NCI-H1436 treated with DMSO at 0.1 percent for 48 hours (cell line): ENCODE measurements at places on chromosomes 3 and 15.

DNA sequence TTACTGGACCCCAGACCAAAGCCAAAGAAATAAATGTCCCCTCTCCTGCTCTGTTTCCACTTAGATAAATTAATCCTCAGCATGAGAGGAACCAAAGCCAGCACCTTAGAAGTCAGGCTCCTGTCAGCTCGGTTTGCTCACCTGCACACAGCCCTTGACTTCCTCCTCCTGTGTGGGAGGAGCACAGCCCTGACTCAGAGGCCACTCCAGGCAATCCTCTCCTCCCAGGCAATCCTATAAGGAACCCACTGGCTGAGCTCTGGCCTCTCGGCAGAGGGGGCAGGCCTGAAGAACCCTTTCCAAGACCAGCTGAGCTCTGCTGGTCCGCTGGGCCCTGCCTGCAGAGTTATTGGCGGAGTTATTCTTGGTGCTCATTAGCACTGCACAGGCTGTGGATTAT lies 30.8 kb downstream of the LIPC start:
- no peak for DNase-seq

DNA sequence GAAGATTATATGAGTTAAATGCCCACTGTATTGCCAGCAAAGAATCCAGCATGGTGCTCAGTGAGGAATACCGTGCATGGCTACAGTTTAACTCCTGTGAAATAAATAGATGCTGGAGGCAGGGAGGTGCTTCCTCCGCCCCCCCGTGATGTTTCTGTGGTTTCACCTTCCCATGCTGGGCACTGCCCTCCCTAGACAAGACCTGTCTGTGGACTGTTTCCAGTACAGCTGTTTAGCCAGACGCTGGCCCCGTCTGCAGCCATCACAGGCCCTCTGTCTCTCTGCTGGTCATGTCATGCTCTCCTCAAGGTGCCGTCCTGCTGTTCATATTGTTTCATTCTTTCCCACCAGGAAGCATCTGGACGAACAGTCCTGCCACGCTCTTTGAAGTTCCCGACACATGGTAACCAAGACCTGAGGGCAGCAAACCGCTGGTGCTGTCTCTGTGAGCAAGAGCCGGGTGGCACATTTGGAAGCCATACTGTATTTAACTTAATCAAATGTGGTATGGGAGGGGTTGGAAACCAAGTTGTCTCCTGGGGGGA lies 31.4 kb downstream of the GOLGA8S start:
- DNase-seq = no peak

DNA sequence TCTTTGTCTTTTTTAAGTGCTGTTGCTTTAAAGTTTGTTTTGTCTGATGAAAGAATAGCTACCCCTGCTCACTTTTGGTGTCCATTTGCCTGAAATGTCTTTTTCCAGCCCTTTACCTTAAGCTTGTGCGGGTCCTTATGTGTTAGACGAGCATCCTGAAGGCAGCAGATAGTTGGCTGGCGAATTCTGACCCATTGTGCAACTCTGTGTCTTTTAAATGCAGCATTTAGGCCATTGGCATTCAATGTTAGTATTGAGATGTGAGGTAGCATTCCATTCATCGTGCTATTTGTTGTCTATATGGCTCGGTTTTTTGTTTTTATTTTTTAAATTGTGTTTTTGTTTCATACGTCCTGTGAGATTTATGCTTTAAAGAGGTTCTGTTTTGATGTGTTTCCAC lies 55.0 kb downstream of the ZDHHC19 start:
- DNase-seq = no peak

DNA sequence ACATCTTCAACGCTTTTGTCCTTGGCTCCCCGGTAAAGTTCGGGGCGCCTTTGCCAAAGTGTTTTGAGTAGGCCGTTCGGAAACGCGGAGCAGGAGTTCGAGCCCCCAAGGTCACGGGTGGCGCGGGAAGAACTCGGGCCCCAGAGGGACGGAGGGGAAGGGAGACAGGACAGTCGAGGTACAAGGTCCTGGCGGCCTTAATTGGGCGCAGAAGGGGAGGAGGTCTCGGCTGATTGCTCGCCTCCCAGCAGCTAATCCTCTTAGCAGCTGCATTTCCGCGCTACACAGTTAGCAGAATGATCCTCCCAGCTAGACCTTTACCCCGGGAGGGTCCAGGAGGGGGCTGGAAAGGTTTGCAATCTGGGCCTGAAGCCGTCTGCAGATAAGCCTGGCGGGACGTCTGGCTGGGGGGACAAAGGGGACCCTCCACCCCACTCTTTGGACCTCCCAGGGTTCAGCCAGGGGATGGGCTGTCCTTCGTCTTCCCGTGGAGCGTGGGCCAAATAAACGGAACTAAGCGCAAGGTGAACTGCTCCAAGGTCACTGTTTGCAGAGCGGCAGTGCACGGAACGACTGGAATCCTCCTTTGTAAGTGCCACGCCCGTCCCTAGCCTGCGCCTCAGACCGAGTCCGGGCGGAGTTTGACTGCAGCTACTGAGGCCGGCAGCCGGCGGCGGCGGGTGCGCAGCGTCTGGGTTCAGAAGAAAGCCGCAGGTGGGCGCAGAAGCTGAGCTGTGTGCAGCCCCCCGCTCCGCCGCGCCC lies 7.2 kb downstream of the EOMES start:
- DNase-seq = no peak

GRCh38 chr3:24494618-24495325 lies at the start of gene THRB:
THRB (minus strand) TSS chr3:24494850.
- DNase-seq = no peak

GRCh38 chr15:41806291-41807181 lies 21.4 kb upstream of the JMJD7 start:
- DNase-seq = no peak

DNA sequence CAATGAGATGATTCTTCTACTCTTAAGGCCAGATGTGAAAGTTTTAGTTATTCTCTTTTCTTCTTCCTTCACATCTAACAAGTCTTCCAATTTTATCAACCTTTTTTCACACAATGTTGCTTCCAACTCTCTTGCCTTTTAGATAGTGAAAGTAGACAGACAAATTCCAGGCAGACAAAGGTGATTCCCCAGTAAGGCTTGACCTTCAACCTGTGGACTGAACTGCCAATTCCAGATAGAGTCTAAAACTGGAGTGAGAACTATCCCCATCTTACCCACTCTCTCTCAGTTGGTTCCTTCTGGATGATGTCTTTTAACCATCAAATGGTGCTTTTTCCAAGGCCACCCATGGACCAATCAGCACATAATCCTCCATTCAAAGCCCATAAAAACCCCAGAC lies 159.0 kb downstream of the NSUN3 start:
- no peak for DNase-seq

GRCh38 chr15:36947035-36947719 lies 153.2 kb downstream of the MEIS2 start:
- no peak for DNase-seq

DNA sequence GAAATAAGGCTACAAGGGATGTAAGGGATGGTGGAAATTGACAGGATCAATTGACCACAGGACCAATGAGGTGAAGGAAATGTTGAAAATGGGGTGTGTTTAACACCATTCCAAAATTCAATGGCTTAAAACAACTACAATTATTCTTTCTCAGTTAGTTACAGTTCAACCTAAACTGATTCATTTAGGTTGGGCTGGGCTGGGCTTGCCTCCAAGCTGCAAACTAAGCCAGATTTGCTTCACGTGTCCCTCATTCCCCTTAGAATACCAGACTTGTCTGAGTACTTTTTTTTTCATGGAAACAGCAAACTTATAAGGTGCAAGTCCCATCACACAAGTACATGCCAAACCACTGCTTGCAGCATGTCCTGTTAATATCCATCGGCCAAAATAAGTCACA lies 280.1 kb downstream of the NEK10 start:
- no peak for DNase-seq

DNA sequence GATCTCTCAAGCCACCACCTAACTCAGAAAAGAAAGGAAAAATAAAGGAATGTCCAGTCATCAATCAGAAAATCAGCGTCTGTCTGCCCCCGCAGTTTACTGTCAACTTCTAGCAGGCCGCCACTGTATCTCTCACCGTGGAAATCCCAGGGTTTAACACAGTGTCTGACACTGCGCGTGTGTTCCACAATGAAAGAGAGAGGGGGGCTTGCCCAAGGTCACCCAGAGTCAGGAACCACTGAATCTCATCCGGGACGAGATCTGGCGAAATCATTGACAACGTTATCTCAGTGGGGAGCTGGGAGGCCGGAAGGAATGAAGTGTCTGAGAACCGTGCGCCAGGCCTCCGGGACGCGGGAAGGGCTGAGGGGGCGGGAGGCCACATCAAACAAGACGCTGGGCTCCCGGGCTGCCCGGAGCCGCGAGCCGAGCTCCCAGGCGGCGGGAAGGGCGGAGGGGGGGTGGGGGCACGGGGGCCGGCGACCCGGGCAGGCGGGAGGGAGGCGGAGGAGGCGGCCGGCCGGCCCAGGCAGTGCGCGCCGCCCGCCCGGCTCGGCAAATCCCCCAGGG lies 2.2 kb upstream of the HES1 start:
- no peak for DNase-seq

DNA sequence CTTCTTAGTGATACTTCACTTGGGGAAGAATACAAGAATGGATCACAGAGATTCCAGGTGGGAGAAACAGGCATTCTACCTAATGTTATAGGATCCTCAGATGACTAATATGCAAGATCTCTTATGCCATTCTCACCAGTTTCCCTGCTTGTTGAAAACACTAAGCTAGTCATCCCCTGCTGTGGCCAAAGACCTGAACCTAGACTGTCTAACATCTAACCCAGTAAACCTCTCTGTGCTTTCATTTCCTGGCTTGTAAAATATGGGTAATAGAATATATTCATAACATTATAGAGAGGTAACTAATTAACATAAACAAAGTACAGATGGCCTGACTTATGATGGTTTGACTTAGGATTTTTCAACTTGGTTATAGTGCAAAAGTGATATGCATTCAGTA lies 776.3 kb downstream of the TUSC7 start:
- DNase-seq = no peak

GRCh38 chr15:73620078-73620477 lies 13.1 kb downstream of the NPTN start:
- no peak for DNase-seq

GRCh38 chr3:196774848-196775422 lies 35.3 kb downstream of the PAK2 start:
- DNase-seq = no peak

DNA sequence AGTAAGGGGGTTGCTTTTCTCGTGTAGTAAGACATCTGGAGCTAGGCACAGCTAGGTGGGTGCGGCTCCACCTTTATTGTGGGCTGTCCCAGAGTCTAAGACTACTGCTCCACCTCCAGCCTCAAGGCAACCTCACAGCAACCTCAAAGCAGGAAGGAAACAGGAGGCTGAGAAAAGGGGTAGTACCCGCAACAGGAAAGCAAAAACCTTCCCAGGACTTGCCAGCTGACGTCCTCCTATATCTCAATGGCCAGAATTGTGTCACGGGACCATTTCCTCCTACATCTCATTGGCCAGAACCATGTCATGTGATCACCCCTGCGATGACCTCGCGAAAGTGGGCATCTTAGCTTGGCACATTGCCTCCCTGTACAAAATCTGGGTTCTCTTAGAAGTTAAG lies 4.3 kb upstream of the GPR160 start:
- DNase-seq = no peak

DNA sequence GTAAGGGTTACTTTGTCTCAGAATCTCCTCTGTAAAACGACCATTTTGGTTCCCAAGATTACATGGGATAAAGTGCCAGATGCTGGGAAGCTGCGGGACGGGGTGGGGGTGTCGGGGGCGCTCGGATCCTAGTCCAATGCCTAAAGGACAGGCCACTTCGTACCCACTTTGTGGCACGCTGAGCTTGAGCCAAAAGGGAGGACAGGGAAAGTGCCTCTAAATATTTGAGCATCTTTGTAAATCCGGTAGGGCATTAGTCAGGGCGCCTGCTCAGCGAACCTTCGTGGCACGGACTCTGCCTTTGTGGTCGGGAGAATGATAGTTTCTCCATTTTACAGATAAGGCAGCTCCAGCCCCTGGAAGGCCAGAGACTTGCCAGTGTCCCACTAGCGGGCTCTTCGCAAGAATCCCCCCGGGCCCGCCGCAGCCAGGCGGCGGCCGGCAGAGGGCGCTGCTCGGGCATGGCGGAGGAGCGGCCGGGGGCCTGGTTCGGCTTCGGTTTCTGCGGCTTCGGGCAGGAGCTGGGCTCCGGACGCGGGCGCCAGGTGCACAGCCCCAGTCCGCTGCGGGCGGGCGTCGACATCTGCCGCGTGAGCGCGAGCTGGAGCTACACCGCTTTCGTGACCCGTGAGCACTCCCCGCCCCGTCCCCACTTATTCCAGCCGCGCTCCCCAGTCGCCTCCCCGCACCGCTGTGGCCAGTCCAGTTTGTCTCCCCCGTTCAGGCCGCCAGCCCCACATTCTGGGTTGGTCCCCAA lies 1.8 kb downstream of the RCCD1 start:
- no peak for DNase-seq

- no peak for DNase-seq
These were observed 28.5 kb upstream of the TSEN2 start for GRCh38 chr3:12455740-12456139.

GRCh38 chr3:130991126-130991525 lies 35.5 kb downstream of the ASTE1 start:
- DNase-seq = no peak

- DNase-seq = no peak
These were observed 6.1 kb upstream of the IFT57 start for GRCh38 chr3:108228286-108228685.

GRCh38 chr15:65189102-65189740 lies 4.1 kb upstream of the CLPX start:
- no peak for DNase-seq

DNA sequence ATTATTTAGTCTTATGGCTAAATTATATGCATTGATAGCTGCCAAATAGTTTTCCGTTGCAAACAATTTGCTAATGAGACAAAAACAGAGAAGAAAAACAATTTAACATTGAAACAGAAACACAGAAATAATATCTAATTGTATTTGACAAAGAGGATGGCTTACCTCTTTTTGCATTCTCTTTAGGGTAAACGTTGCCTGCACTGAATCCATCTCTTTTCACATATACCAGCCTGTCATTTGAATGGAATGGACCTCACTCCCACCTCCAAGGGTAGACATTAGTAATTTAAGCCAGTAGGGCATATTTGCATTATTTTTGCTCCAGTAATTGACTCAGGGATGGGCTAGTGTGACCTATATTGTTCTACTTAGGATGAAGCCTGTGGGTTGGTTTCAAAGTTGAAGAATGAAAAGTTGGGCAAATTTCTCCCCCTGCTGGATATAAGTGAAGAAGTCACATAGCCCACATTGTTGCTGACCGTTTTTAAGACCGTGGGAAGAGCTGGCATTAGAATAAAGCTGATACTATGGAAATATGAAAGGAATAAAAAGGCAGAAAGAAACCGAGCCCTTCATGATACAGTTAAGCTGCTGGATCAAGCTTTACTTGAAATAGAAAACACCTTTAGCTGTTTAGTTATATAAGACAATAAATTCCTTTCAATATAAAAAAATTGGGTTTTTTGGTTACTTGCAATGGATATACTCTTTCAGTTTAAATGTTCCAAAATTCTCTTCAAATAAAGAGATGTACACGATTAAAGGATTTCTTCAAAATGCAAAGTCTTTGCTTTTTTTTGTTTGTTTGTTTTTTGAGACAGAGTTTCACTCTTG lies 26.9 kb downstream of the PIERCE2 start:
- no peak for DNase-seq

DNA sequence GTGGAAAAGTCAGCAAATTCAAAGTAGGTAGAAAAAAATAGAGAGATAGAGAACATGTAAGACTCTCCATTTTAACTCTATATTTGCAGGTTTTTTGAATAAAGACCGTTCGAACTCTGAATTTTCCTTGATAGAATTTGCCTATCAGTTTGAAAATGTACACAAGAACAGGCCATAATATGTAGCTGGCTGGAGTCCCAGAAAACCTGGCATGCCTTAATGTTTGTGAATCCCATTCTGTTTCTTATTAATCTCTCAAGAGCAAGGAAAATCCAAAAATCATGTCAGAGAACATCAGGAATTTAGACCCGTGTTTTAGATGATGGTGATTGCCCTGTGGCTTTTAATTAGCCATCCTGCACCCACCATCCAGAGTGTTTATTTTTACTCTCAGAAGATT lies 7.2 kb upstream of the CFAP161 start:
- no peak for DNase-seq
